ENCODE measurements at places on chromosomes 4 and X. TPM values are rescaled to one million over a fixed set of nuclear protein-coding genes. Genes with fewer than 3 reads are reported as not detected.

- DNase-seq: no peak
Measured at GRCh38 chr4:155573126-155573525, 93.5 kb upstream of the GUCY1A1 start.

DNA sequence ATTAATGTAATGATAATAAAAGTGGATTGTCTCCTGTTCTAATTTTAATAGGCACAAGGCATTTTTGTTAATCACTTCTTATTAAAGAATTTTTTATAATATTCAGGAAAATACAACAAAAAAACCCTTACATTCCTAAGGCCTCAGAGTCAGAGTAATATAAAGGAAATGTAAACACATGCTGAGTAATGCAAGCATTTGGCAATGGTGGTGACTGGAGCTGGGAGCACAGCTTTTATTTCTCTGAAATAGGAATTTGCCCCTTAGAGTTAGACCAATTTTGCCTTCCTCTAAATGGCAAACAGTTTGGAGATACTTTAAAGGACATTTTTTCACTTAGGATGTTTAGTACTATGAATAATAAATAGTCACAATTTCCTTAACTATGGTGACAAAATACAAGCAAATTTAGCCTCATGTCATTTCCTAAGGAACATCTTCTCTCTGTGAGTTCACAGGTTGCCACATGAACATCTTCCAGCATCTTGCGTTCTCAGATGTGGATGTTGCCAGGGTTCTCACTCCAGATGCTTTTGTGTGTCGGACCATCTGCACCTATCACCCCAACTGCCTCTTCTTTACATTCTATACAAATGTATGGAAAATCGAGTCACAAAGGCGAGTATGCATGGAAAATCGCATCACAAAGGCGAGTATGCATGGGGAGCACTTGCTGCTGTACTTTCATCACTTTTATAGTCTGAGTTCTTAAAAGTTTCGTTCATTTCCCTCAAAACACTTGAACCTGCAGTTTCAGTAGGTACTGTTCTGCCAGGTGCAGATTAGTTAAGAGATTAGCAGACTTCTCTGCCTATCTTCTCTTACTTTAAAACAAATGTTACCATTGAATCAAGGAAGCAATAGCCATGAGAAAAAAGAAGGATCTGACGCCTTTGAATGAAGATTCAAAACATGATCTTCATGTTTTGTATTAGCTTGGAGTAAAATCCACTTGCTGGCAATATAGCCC lies 15.9 kb upstream of the F11 start:
- DNase-seq: no peak

GATA1 gene
- not detected for polyA plus RNA-seq

GRCh38 chrX:56385960-56386359 lies 153.8 kb downstream of the KLF8 start:
- no peak for DNase-seq

GRCh38 chrX:43633757-43634156 lies 22.3 kb upstream of the MAOA start:
- DNase-seq: no peak

FABP2 gene
- not detected for polyA plus RNA-seq

- DNase-seq: no peak
Measured at GRCh38 chrX:117053260-117053659, 590.5 kb upstream of the CT83 start.

C4orf51 gene
- not detected for polyA plus RNA-seq

GRCh38 chr4:9938933-9939332 lies 82.4 kb downstream of the SLC2A9 start:
- DNase-seq: no peak

GRCh38 chrX:38181357-38181756 lies 39.3 kb downstream of the SRPX start:
- no peak for DNase-seq

DNA sequence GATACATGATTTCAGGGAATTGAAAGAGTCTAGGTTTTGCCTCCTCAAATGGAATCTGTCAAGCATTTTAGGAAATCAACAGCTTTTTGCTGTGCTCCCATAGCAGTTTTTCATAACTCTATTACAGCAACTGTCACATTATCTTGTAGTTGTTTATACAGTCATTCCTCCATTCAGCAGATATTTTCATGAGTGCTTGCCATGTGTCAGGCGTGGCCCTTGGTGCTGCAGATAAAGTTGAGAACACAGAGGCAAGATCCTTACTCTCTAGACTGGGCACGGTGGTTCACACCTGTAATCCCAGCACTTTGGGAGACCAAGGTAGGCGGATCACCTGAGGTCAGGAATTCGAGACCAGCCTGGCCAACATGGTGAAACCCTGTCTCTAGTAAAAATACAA lies 67.3 kb downstream of the MCUB start:
- no peak for DNase-seq

GPR34 gene
- polyA plus RNA-seq: not detected

FHDC1 gene
- polyA plus RNA-seq: 0.96 TPM

TRPC3 gene
- polyA plus RNA-seq: not detected

DNA sequence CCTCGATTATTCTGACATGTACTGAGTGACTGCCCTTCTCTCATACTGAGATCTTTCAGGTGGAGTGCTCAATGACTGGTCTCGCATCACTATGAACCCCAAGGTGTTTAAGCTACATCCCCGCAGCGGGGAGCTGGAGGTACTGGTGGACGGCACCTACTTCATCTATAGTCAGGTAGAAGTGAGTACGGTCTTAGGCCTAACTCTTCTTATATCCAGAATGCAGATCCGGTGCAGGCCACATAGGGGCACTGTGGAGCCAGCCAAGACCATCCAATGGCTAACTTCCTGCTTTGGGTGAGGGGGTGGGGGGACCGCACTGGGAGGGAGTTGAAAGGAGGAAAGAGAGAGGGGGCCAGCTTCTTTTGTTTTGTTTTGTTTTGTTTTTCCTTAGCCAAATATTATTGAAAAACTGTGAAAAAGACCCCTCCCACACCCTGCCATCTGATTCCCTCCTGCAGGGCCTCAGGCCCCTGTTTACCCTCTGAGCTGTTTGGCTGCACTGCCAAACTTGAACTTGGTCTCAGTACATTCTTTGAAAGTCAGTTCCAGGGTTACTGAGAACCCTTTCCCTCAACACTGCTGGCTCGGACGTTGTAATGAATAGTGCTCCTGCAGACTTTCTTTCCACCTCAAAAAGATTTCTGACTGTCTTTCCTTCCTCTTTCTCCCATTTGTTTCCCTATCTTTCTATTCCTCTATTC lies 16.2 kb downstream of the AWAT2 start:
- DNase-seq: no peak

- no peak for DNase-seq
Measured at GRCh38 chrX:44422631-44423030, 79.2 kb upstream of the EFHC2 start.

DNA sequence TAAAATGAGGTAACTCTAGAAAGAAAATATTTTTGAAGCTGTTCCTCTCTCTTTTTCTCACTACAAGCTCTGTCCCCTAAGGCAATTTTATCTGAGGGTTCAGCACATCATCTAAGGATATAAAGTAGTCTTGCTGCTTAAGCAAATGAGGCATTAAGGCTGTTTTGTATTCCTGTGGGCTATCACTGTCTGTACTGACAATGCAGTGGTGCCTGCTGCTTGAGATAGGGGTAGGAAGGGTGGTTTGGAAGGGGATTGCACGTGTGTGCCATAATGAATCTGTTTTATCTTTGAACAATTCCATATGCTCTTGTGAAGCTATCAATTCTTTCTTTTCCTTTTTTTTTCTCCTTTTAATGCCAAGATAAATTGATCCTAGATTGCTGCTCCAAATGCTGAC lies 128.0 kb upstream of the ATOH1 start:
- no peak for DNase-seq

DNA sequence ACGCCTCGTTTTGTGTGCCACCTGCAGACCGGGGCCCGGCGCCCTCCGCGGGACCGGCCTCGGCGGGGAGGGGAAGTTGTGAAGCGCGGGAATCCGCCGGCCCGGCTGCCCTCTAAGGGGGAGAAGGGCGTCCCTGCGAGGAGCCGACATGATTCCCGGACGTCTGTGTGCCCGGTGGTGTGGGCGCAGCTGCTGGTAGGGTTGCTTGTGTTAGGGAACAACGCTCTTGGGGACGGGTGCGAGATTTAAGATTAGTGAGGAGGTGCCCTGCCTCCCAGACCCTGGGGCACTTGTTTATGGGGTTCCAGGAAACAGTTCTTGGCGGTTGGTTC lies 627 bp downstream of the CDKN2AIP start:
- DNase-seq: no peak

GRCh38 chr4:100690812-100691211 lies 173.0 kb upstream of the EMCN start:
- DNase-seq: no peak

Measured in keratinocyte (primary cell).